ENCODE measurements at places on chromosomes 3 and 15.

- no peak for DNase-seq
Observed at GRCh38 chr3:105448338-105448982, 81.8 kb downstream of the ALCAM start.

- DNase-seq, result no peak
Observed at GRCh38 chr3:2334921-2335320, 236.3 kb downstream of the CNTN4 start.

DNA sequence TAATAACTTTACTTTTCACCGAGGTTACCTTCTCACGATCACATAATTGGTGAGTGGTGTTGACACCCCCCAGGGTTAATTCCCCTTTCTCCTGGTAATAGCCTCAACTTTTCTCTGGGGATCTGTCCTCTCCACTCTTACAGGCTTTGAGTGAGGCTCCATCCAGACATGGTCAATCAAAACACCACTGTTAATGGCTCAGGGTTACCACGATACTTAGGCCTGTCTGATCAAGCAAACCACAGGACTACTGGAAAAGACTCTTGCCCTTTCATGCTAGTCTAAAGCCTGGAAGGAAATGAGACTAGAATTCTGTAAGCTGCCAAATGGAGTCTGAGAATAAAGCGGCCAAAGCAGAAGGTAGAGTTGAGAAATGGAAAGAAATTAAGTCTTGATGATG is 56.5 kb upstream of the STT3B start:
- no peak for DNase-seq

- DNase-seq, result no peak
Observed at GRCh38 chr3:57309769-57310360, 17.4 kb upstream of the ASB14 start.

DNA sequence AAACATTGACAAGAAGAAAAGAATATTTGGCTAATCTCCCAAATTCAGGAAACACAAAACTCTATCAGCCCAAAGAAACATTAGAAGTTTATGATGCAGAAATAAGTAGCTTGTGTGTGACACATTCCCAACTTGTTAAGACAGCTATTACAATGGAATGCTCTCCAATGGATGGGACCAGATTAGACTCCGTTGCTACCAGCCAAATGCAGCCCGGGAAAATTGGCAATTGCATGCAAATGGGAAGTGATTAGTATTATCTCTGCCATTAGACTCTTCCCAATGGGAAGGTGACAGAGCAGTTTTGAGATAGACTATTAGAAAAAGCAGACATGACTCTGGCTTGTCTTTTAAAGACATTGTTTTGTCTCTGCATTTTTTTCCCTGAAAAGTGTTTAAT is 37.4 kb upstream of the KCNMB2 start:
- DNase-seq, result no peak

DNA sequence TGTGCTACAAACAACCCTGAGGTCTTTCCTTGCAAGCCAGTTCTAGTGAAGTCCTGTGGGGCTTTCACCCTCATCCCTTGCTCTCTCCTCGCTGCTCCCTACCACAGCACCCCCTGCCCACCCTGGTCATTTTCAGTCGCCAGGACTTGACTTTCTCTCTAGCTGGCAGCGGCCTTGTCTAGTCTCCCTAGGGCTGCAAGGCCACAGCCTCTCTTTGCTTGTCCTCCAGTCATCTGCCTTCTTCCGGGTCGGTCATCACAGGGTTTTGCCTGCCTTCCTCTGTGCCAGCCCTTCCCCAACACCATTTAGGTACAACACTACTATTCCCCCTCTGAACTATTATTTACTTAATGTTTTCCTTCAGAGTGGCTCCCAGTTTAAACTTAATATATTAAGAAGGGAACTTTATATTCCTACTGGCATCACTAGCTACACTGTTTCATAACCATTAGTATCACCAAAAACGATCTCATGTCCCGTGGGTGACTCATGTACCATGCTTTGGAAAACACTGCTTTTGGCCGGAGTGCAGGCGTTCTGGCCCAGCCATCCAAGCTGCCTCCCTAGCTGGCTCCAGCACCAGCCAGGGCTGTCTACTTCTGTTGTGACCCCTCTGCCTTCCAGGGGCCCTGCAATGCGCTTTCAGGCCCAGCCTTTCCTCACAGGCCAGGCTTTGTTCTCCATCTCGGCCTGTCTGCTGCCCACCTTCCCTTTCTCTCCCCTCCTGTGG is 21.4 kb downstream of the FAH start:
- no peak for DNase-seq

DNA sequence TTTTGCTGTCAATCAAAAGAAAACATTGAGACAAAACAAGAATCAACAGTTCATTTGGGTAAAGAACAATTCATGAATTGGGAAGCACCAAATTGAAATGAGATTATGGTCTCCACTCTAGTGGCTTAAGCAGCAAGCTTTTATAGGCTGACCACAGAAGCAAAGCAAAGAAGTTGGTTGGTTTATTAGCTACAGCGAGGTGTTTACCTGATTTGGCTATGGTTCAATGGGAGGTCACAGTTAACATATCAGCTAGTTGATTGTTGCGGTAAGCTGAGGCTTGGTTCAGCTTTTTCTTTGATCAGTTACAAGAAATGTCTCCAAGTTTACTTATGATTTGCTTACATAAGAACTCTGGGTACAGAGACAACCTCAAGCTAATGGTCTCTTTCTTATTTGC is 640.5 kb upstream of the GOLIM4 start:
- DNase-seq, result no peak

GRCh38 chr3:130773366-130773765 is 26.7 kb upstream of the PIK3R4 start:
- DNase-seq, result no peak

DNA sequence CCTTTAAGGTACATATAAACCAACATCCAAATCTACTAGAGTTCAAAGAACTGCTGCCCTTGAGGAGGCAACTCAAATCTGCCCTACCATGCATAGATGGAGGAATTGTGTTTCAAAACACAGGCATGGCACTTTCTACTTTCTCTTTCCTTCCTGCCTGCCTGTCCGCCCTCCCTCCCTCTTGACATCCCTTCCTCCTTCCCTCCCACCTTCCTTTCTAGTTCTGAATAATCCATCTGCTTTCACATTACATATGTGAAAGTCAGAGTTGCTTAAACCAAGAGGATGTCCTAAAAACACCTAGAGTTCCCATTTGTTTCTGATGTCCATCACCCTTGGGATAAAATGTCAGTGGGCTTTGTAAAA is 537.6 kb downstream of the FOXP1 start:
- no peak for DNase-seq

DNA sequence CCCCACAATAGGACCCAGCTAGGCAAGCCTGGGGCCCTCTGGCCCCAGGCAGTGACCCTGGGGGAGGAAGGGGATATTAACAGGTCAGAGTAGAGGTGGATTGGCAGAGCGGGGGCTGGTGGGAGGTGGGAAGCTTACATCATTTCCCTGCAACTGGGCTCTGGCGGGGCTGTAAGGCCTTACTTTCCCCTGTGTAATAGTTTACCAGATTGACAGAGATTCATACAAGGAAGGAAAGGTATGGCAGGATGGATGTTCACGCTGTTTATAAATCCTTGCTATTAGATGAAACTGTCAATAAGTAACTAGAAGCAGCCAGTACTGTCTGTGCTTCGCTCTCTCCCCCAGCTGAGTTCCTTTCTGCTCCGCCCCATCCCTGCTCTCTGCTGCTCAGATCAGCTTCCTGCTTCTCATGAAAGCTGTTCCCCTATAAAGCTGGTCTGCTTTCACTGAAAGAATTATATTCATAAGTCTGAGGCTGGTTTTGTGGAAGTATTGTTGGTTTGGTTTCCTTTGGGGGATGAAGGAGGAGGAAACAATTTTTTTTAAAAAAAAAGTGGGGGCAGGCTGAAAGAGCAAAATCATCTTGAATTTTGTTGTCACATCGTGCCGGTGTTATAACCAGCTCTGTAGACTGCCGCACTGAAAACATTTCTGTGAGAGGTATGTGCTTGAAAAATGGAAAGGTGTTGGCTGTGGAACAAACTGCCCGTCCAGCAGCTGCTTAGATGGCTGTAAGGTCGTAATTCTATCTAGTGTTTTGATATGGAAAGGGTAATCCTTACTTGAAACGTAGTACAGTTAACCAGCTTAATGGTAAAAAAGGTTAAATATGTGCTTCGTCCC is 76.4 kb downstream of the BBX start:
- peak; percentile 20 for DNase-seq

DNA sequence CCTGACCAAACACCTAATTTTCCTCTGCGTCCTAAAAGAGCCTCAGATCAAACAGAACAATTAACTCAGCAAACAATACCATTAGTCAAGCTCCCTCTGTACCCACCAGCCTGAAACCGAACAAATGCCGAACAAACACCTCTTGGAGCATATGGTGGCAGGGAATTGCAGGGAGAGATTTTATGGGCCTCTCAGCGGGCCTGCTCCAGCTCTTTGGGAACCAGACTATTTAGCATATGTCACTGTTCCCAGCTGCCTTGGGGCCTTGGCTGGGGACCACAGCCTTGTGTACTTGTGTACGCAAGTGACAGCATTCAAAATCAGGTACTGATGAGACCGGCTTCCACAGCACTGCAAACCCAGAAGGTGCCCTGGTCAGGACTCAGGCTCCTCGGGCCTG is 388.8 kb upstream of the PPP2R3A start:
- no peak for DNase-seq

DNA sequence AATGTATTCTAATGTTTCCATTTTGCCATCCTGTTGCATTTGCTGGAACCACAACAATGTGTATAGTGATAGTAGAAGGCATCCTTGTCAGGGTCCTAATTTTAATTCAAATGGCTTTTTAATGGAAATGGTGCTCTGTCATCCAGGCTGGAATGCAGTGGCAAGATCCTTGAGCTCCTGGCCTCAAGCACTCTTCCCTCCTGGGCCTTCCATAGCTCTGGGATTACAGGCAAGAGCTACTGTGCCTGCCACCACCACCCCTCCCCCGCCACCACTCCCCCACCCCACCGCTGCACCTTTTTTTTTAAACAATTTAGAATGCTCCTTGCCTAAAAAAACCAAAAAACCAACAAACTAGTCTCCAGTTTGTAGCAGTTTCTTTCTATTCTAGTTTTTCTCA is 15.2 kb upstream of the IQCF6 start:
- no peak for DNase-seq

- DNase-seq, result no peak
Observed at GRCh38 chr3:24622696-24623225, 128.1 kb upstream of the THRB start.

DNA sequence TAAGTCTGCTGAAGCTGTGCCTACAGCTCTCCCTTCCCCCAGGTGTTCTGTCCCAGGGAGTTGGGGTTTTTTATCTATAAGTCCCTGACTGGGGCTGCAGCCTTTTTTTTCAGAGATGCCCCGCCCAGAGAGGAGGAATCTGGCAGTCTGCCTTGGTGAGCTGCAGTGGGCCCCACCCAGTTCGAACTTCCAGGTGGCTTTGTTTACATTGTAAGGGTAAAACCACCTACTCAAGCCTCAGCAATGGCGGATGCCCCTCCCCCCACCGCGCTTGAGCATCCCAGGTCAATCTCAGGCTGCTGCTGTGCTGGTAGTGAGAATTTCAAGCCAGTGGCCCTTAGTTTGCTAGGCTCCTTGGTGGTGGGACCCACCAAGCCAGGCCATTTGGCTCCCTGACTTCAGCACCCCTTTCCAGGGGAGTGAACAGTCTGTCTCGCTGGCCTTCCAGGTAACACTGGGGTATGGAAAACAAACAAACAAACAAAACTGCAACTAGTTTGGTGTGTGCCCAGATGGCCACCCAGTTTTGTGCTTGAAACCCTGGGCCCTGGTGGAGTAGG is 189.4 kb downstream of the MFSD1 start:
- DNase-seq, result no peak

- no peak for DNase-seq
Observed at GRCh38 chr3:170835336-170835735, 34.7 kb downstream of the RPL22L1 start.

GRCh38 chr15:101264011-101264410 is 12.2 kb upstream of the CHSY1 start:
- DNase-seq, result no peak

- DNase-seq, result no peak
Observed at GRCh38 chr3:188365184-188365583, 211.2 kb downstream of the LPP start.

GRCh38 chr3:135503760-135504686 is 461.5 kb upstream of the PPP2R3A start:
- peak; percentile 51 for DNase-seq

- no peak for DNase-seq
Observed at GRCh38 chr3:184373422-184373821, 4.6 kb downstream of the THPO start.

- no peak for DNase-seq
Observed at GRCh38 chr3:71210257-71211007, 373.1 kb downstream of the FOXP1 start.

GRCh38 chr3:51675201-51675611 is 4.2 kb downstream of the TEX264 start:
- DNase-seq, result no peak

- no peak for DNase-seq
Observed at GRCh38 chr3:186779204-186779603, 4.2 kb upstream of the EIF4A2 start.

- DNase-seq, result peak; percentile 60
Observed at GRCh38 chr3:54965746-54966145, 37.9 kb upstream of the LRTM1 start.

- DNase-seq, result no peak
Observed at GRCh38 chr3:120460862-120461261, 10.1 kb upstream of the FSTL1 start.

- peak; percentile 64 for DNase-seq
Observed at GRCh38 chr3:29694783-29695182, 413.9 kb downstream of the RBMS3 start.

DNA sequence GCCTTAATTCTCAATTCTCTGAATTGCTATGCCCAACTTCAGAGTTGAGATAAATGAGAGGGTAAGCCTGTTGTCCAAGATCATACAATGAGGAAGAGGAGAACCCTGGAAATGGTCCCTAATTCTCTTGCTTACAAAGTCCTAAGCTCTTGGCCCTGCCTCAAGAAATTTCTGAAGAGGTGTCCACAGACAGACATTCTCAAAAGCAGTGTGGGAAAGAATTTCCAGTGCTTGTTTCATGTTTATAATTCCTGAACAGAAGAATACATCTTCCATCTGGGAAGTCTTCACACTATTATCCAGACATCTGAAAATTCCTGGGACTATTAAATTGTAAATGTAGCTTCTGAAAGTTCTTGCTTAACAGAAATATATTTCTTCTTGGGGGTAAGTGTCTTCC is 166.8 kb upstream of the LRTM1 start:
- no peak for DNase-seq

DNA sequence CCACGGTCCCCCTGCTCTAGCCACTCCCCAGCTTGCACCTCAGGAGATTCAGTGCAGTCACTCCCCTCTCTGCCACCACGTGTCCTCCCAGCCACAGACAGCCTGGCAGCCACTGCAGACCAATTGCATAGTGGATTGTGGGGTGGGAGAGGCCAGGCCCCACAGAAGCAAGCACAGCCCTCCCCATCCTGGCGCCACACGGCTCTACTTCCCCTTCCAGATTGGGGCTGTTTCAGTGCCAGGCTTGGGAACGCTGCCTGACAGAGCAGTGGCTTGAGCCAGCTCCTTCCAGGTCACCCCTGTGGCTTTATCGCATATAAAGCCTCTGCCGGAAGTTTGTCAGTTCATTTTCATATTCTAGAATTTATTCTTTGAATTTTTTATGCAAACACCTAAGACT is 90.7 kb downstream of the TMEM266 start:
- DNase-seq, result no peak

Measured in HTR-8/SVneo (cell line).